ENCODE measurements at places on chromosomes 5 and 9.

- no peak for DNase-seq
Observed at GRCh38 chr5:54959673-54960418, 25.5 kb downstream of the ESM1 start.

DNA sequence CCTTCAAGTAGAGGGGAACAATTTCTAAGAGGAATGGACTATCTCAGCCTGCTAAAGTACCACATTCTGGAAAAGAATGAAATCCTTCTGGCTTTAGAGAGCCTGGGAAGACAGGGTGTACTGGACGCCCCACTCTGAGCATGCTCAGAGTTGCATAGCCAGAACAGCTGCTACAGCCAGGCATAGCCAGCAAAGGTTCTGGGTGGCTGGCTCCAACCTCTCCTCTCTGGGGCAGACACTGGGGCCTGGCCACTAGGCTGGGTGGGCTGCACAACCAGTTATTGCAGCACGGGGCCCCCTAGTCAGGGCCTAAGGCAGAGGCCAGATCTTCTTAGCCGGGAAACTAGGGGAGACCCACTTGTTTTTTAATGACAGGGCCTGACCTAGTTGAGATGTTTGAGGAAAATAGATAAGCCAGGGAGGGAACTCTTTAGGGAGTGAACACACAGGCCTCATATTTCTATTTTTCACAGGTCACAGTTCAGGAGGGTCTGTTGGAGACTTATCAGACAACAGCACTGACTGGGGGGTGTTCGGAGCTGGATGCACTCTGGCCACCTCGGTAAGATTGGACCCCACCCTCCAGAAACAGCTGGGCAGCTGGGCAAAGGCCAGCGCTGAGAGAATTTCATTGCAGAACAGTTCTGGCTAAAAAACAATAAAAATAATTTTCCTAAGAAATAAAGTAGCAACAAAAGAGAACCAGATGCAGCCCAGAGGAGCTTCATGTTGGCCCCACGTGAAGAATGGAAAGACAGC, 142.9 kb downstream of the LPAR1 start:
- DNase-seq: no peak

GRCh38 chr5:6820851-6821479, 107.7 kb downstream of the TENT4A start:
- no peak for DNase-seq

- no peak for DNase-seq
Observed at GRCh38 chr5:75277463-75277862, 40.8 kb upstream of the ANKRD31 start.

DNA sequence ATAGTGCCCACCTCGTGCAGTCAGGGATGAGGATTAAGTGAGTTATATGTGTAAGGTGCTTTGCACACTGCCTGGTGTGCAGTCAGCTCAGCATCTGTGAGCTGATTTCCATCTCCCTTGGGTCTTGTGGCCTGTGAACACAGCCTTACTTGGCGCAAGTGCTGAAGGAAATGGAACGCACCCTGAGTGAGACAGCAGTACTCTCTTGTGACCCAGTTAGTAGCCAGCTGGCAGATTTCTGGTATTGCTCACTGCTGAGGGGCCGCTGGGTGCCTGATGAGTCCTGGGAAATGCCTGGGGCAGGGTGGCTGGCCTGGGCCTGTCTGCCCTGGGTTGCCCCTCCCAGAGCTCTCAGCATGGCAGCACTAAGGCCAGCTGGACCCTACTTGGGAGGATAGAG, 90.9 kb upstream of the BOD1 start:
- no peak for DNase-seq

GRCh38 chr5:127513408-127513970, 4.0 kb upstream of the PRRC1 start:
- DNase-seq: no peak

GRCh38 chr5:112681481-112681908, 56.2 kb upstream of the APC start:
- no peak for DNase-seq

DNA sequence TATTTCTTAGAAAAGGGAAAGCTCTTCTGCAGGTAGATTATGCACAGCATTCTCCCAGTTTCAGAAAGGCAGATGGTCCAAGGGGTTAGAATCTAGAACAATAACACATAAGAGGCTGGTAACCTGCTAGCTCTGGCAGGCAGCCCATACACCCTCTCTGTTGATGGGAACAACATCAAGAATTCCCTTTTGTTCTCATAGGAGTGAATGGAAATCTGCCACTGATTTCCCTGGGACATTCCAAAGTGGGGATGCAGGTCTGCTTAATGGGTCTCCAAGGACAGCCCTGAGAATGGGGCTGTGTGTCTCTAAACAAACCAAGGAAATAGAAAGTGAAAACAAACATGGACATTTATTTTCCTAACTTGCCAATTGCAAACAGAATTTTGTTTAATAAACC, 456.8 kb downstream of the EBF1 start:
- no peak for DNase-seq

DNA sequence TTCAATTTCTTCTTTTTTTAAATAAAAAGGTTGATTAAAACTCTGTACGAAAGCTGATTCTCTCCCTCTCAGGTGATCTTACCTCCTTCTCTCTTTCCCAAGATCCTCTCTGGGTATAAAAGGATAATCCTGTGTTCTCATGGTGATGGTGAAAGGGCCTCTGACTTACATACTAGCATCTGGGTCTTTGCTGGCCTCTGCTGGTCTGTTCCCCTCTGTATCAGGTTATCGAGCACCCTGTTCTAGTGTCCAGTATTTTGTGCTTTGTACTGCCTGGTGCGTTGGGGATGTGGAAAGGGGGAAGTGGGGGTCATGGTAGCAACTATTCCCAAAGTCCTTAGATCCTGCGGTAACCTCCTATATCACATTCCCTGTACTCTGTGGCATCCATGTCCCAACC, 328.9 kb downstream of the NR2F1-AS1 start:
- DNase-seq: no peak

GRCh38 chr9:135281791-135282737, 194.6 kb downstream of the OLFM1 start:
- DNase-seq: no peak

DNA sequence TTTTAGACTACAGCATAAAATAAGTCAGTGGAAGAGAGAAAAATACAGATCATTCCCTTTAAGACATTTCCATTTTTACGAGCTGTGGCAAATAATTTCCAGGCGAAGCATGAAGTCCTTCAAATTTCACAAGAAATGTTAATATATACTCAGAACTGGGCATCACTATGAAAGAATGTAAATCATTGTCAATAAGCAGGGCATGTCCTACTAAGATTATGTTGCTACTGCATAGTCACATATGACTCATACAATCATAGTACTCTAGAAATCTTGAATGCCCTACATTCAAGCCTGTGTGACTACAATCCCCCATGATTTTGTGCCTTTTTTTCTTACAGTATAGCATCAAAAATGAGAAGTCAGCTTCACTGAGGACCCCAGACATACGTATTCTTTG, 485.2 kb upstream of the FTMT start:
- DNase-seq: no peak

DNA sequence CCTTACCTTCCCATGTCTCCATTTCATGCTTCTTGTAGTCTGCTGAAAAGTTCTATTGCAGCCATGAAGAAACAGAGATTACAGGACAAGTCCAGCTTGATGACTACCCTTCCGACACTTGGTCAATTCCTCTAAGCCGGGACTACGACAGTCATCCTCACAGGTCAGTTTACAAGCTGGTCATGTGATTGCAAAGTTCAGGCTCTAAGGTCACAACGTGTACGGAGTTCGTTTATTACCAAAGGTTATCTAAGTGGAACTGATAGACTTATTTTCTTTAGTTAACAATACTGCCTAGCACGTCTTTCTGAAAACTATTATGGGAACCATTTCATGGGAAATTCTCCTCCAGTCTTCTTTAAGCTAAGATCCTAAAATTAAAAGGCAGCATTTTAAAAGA, 88.5 kb upstream of the NR5A1 start:
- DNase-seq: no peak

GRCh38 chr5:151115272-151115905, 34.6 kb upstream of the TNIP1 start:
- DNase-seq: no peak

- no peak for DNase-seq
Observed at GRCh38 chr5:177176175-177176711, 42.7 kb downstream of the NSD1 start.

DNA sequence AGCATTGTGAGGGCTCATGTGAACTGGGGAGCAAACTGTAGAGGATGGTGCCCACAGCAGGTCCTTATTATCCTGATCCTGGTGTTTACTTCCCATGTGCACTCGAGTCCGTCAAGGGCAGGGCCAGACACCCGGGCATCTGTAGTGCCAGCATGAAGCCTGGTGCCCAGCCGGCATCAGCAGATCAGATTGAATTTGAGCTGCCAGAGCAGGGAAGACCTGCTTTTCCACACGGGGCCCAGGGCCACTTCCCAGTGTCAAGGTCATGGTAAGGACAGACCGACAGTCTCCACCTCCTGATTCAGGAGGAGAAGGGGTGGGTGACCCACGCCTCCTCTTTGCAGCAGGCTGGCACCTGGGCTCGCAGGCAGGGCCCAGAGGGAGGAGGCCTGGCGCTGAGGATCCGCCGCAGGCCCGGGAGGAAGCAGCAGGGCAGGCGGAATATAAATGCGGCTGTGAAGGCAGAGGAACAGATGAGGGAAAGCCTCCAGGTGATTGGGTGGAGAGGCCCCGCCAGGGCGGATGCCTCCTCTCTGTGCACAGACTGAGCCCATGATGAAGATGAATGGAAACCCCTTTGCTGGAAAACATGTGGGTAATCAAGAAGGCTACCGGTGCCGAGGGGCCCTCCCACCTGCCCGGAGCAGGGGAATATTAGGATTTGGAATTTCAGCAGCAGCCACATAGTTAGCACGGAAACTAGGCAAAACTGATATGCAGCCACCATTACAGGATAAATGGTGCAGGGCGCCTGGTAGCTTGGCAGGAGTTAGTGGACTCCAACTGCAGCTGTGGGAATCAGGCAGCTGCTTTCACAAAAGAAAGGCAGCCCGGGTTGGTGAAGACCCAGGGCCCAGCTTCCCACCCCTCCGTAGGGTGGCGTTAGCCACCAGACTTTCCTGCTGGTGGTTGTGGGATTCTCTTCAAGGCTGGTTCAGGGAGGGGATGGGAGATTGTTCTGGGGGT, 114.9 kb downstream of the GAPVD1 start:
- no peak for DNase-seq

GRCh38 chr5:96968614-96969013, 32.7 kb downstream of the LNPEP start:
- DNase-seq: no peak

DNA sequence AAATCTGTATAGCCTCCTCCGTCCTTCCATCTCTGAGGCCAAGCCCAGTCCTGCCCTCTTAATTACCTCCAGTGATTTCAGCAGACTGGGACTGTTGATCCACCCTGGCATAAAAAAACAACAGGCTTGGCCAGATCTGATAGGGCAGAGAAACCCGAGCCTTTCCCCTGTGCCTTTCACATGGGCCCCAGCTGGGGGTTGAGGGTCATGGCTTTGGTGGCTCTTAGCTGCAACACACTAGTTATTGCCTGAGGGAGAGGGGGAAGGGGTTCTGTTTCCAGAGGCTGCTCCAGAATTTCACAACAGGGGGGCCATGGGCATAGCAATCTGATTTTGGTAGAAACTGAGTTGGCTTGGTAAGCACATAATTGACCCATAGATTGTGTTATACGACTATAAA, 21.2 kb upstream of the PANK3 start:
- DNase-seq: no peak

- DNase-seq: no peak
Observed at GRCh38 chr5:172511952-172512351, 57.6 kb upstream of the SH3PXD2B start.

DNA sequence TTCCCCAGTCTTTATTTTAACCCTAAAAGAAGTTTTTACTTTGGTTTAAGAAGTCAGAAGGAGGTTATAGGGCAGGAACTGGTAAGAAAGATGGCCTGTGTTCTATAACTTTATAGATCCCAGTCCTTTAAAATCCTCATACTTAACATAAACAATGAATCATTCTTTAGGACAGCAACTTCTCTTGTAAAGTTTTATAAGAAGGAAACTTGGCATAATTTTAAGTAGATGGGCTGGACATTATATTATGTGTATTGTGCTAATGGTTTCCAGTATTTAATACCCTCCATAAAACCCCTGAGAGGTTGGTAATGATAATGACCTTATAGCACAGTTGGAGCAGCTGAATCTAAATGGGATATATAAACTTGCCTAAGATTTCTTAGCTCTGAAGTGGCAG, 247.2 kb downstream of the FAM170A start:
- no peak for DNase-seq

DNA sequence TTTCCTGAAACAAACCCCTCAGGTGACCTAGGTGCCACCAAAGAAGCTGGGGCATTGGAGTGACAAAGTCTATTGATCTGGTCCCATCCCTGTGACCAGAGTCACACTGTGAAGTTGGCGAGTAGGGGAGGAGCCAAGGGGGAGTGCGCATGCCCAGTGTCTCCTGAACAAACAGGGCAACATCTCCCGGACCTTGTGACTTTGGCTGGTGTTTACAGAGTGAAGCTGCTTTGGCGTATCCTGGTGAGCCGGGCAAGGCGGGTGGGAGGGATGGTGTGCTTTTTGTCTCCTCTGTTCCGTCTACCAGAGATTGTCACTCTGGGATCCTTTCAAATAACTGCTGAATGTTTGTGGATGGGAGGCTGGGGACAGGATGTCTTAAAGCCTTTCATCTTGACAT, 204.5 kb downstream of the HSPA4 start:
- no peak for DNase-seq

DNA sequence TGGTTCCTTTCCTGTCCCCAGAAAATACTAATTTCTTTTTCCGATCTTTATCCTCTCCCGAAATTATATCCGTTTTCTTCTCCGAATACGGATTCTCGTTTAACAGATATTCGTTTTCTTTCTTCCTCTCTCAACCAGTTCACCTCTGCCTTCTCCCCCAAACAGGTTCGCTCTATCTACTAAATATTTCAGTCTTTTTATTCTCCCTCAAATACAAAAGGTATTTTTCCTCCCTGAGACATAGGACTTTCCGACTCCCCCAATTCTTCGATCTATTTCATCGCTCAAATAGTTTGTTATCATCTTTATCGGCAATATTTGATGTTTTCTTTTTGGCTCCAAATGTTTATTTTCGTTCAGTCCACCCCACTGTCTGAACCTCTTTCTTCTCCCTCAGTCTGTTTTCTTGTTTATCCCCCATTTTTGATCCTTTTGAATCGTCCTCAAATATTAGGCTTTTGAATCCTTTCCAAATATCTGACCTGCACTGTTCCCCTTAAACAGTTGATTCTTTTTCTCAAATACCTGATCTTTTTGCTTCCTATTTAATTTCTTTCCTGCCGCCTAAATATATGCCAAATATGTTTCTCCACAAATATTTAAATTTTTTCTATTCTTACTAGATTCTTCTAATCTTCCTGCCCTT, 4.4 kb downstream of the PITX1 start:
- no peak for DNase-seq
